Bronchial epithelial cell (primary cell): ENCODE measurements at places on chromosomes 2 and 18. TPM values are rescaled to one million over a fixed set of nuclear protein-coding genes. Genes with fewer than 3 reads are reported as not detected.

The SGPP2 gene
- total RNA-seq, result 9.7 and 40.1 TPM in 2 replicates

The TTR gene
- not detected in 2 replicates for total RNA-seq

The TMEM37 gene
- 0.26 TPM in 1 of 2 replicates, not detected in the other for total RNA-seq

The NCL gene
- 134 and 175 TPM in 2 replicates for total RNA-seq

The TMEM198 gene
- under 0.01 and 0.13 TPM in 2 replicates for total RNA-seq

The NT5DC4 gene
- not detected in 2 replicates for total RNA-seq

The LINC00305 gene
- total RNA-seq, result not detected in 2 replicates

The WIPF1 gene
- 0.13 and 0.26 TPM in 2 replicates for total RNA-seq

The EEF1B2 gene
- total RNA-seq, result 816 and 1,045 TPM in 2 replicates

The SRD5A2 gene
- total RNA-seq, result under 0.01 TPM in 1 of 2 replicates, not detected in the other

The GRHL1 gene
- 25.5 and 85.5 TPM in 2 replicates for total RNA-seq

The APCDD1 gene
- under 0.01 and 0.64 TPM in 2 replicates for total RNA-seq

The FEV gene
- not detected in 2 replicates for total RNA-seq

The MATN3 gene
- 0.26 and 1.0 TPM in 2 replicates for total RNA-seq

The DCDC2C gene
- not detected in 2 replicates for total RNA-seq
